ENCODE measurements at places on chromosomes 5 and 9.

GRCh38 chr9:28834156-28834555, 1260.9 kb upstream of the C9orf72 start:
- DNase-seq: no peak

DNA sequence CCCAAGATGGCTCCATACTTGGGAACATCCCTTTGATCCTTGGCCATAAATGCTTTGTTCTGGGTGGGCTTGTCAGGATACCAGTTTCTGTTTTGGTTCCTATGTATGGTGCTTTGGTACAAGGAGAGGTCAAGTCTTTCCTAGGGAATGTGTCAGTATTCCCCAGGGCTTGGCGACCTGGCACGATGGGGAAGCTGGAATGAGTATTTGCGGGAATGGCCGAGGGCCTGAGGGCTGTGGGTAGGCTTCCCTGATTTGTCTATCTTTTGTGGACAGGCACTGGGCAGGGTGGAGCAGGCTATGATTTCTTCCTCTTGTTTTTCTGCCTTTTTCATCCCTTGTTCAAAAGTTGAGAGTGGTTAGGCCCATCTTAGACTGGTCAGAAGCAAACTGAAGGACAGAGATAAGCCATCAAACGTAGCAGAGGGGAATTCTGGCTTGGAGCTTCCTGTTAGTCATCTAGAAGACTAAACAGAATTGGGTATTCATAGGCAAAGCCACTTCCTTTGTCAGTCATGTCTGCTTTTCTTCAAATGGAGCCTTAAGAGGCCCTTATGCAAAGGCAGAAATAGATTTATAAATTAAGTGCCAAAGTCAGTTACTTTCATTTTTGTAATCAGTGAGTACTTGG, 13.7 kb downstream of the DOCK2 start:
- DNase-seq: no peak

DNA sequence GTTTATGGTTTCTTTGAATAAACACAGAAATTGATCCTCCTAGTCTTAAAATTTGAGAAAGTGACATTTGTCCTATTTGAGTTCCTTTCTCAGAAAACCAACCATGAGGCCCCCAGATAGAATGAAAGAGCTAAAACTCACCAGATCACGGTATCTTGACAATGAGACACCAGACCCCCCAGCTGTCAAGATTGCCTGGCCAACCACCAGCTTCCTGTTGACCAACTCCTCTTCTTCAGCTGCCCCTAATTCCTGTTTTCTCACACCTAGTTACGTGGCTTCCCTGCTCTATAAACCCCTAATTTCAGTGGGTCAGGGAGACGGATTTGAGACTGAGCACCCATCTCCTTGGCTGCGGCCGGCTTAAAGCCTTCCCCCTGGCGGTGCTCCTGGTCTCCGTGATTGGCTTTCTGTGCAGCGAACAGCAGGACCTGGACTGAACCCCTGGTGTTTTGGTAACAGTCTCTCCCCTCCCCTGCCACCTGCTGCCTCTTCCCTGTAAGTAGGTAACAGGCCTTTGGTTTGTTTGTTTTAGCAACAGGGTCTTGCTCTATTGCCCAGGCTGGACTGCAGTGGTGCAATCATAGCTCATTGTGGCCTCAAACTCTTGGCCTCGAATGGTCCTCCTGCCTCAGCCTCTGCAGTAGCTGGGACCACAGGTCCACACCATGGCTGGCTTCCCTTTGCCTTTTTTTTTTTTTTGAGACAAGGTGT, 4.8 kb upstream of the ENTPD2 start:
- no peak for DNase-seq

- DNase-seq: no peak
Observed at GRCh38 chr5:68193481-68194036, 22.0 kb upstream of the PIK3R1 start.

DNA sequence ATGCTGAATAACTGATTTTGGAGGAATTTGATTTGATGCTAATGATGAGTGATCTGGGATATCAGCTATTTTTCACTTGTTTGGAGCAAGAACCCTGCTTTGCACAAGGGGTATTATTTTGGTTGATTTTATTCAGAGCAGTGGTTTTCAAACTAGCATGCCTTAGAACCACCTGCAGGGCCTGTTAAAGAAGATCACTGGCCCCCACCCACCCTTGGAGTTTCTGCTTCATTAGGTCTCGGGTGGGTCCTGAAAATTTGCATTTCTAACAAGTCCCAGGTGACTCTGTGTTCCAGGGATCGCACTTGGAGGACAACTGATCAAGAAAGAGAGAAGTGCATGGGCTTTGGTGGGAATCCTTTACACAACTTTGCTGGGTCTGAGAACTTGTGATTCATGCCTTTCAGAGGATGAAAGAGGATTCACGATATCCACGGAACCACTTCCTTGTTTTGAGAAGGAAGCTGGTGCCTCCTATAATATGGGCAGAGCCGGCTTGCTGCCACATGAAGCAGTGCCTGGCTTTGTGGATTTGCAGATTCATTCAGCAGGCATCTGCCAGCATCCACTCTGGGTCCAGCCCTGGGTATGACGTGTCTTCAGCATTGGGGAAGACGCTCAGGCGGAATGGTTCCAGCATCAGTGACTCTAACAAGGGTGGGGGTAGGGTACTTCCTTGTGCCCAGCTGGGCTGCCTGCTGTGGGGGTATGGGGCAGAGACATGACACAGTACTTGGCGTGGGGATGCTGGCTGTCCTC, 106.6 kb upstream of the PITX1 start:
- peak; percentile 48 for DNase-seq
